ENCODE measurements at places on chromosomes 7 and 10.

DNA sequence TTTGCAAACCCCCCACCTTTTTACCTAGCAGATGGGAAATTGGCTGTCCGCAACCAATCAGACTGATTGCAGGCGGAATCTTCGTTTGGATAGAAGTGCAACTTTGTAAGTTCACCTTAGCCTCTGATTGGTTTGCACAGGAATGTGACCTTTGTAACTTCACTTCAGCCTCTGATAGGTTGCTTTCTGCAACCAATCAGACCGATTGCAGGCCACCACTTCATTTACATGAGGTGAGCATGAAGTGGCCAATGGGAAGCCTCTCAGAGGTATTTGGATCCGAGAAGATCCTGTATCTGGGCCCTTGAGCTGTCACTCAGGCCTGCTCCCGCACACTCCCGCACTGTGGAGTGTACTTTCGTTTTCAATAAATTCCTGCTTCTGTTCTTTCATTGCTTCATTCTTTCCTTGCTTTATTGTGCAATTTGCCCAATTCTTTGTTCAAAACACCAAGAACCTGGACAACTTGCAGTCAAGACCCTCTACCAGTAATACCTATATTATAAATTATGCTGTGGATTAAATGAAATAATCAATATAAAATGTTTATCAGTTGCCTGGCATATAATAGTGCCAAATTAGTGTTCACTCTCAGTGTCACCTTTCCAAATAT is 491.4 kb downstream of the PLXNA4 start:
- DNase-seq, result no peak

DNA sequence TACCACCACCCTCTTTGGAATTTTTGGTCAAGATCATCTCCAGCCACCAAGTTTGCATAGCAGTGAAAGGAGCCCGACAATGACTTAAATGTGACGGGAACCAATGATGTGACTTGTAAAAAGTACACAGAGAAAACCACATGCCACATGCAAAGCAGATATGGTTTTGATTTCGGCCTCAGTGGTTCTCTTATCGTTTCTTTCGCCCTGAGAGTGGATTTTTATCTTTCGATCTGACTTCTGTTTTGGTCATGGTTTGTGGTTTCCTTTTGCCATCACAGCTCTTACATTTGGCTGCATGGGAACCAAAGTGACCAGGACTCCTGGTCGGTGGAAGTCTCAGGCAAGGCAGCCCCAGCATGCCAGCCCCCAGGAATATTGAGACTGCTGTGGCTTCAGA is 31.5 kb downstream of the TCF7L2 start:
- no peak for DNase-seq

DNA sequence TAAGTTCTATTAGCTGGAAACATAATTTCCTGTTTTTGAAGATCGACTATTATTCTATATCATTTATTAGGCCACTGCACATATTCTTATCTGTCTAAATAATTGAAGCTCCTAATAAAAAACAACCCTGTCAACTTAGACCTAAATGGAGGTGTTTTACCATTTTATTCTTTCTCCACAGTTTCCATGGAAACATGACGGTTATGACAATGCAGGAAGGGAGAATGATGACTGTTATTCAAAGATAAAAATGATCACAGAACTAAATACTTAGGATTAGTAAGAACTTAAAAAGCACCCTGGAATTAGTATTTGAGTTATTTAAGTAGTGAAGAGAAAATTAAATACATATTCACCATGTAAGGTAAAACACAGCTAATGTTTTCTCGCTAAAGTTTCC is 119.9 kb upstream of the DKK1 start:
- DNase-seq, result no peak

DNA sequence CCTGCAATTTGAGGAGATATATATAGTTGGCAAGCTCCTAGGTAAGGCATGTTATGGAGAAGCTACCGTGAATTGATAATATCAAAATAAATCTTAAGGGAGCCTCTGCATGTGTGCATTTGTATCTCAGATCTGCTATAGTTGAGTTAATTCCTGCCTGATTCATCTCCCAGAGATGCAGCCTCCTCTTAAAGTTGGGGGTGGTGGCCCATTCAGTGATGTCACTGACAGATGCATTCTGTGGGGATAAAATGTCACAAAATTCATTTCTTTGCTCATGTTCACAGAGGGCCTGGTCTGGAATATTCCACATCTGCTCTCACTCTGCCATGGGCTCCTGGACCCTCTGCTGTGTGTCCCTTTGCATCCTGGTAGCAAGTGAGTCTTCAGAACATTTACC is 185.8 kb upstream of the PRSS1 start:
- DNase-seq, result no peak

- no peak for DNase-seq
These were observed 31.5 kb upstream of the DDX50 start for GRCh38 chr10:68869623-68870022.

GRCh38 chr7:24059775-24060174 is 224.2 kb upstream of the NPY start:
- DNase-seq, result no peak

GRCh38 chr10:127450644-127451043 is 98.5 kb upstream of the NPS start:
- no peak for DNase-seq

GRCh38 chr10:61701706-61702105 is 39.0 kb downstream of the CABCOCO1 start:
- no peak for DNase-seq

- DNase-seq, result no peak
These were observed 692.5 kb downstream of the INHBA start for GRCh38 chr7:41010418-41010817.

- no peak for DNase-seq
These were observed 215.8 kb downstream of the SKAP2 start for GRCh38 chr7:26648554-26648953.

DNA sequence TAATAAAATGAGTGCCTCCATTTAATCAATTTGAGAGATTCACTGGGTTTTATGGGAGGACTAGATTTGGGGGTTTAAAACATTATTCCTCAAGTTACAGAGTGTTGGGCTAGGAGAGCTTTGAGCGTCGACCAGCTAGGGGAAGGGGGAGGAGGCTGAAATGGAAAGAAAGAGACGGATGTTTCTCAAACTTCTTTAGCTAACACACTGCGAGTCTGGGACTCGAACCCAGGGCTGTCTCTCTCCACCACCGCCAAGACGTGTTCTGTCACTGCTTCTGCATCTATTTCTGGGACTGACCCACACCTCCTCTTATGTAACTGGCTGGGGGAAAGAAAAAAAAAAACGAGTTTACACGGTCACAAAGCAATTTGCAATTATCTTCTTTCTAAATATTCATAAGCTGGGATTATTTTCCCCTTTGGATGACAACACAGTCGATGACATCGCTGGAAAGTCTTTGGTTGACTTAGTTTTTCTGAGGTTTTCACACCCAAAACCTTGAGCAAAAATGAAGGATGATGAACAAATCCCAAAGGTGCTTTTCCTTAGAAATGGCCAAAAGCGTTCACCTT is 27.2 kb downstream of the CHST15 start:
- no peak for DNase-seq

GRCh38 chr10:106520698-106521097 is 643.8 kb downstream of the SORCS1 start:
- no peak for DNase-seq

- no peak for DNase-seq
These were observed 99.3 kb downstream of the PPP1R3A start for GRCh38 chr7:113819474-113819873.

DNA sequence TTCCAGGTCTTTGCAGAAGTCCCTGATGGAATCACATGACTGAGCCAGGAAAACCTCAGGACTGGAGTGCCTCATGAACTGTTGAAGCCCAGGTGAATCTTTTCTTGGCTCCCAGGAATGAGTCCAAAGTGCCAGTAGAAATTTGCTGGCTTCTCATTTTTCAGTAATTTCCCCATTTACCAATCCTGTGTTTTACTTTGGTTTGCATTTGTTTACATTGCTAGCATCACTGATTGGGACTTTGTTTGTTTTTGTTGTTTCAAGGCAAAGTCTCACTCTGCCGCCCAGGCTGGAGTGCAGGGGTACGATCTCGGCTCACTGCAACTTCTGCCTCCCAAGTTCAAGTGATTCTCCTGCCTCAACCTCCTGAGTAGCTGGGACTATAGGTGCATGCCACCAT is 1.6 kb upstream of the ZNF12 start:
- no peak for DNase-seq

- DNase-seq, result no peak
These were observed 18.1 kb downstream of the CDC123 start for GRCh38 chr10:12214093-12214492.

GRCh38 chr7:68407460-68407859 is 1190.8 kb upstream of the AUTS2 start:
- DNase-seq, result no peak

GRCh38 chr7:29063872-29064271 is 82.5 kb downstream of the CPVL start:
- no peak for DNase-seq

- DNase-seq, result no peak
These were observed 253.6 kb downstream of the KIF20B start for GRCh38 chr10:89954787-89955566.

- DNase-seq, result no peak
These were observed 68.9 kb upstream of the INPP5A start for GRCh38 chr10:132468651-132469050.

GRCh38 chr10:113986316-113986715 is 57.4 kb upstream of the ADRB1 start:
- DNase-seq, result no peak

GRCh38 chr10:113479346-113480080 is 73.3 kb upstream of the HABP2 start:
- no peak for DNase-seq

GRCh38 chr10:93629647-93630305 is 17.4 kb downstream of the PDE6C start:
- DNase-seq, result no peak

DNA sequence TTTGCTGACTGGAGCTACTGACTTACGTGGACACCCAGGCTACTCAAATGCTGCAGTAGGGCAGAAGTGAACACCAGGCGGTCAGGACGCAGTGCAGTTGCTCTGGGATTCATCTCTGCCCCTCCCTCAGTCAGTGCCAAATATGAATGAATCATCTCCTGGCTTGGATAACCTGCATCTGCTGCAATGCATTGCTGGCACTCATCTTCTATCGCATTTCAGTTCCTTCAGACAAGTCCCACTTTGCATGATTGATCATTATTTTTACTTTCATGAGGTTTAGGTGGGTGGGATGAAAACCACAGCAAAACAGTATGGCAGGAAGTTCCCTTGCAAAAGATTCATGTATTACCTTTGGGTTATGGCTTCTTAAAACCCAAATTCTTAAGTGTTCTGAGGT is 224.6 kb upstream of the NRP1 start:
- no peak for DNase-seq
